NCI-H187 treated with DMSO at 0.1 percent for 48 hours (cell line): ENCODE measurements at places on chromosomes 3 and 15.

DNA sequence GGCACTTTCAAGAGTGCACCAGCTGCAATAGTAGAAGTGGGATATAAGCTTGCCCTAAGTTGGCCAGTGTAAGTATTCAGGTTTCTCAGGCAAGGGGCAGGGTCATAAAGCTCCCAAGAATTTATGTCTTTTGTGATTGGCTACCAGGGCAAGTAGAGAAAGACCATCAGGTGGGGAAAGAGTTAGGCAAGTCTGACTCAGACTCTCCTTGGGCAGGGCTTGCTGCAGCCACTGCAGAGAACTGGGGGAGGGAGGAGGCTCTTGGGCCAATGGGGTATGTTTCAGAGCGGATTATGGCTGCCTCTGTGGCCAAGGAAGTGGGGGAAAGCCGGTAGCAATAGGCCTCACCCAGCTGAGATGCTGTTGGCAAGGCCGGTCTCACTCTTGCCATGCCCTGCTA is 44.6 kb upstream of the SLC25A36 start:
- no peak for DNase-seq

DNA sequence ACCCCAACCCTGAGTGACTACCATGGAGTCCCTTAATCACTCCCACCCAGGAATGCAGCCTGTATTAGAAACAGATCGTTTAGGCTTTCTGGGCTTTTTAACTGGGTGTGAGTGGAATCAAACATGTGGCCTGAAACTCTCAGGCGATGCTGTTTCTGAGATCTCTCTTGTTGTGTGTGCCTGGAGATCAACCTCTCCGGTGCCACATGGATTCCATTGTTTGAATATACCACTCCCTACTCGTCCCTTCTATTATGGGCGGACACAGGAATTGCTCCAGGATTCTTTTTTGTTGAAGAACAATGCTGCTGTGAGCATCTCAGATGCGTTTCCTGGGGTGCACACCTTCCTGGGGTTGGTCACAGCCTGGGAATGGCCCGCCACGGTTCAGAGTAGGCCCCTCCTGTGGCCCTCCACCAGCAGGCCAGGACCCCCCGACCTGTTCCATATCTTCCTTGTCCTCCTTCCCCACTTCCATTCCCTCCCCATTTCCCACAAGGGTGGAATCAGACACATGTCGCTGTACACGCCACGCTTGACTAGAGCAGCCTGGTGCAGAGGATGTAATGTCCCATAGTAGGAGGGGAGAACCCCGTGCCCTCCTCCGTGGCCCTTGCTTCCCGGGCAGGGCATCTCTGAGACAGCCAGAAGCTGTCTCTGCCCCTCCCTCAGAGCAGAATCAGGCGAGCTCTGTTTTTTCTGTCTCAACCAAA is 36.4 kb upstream of the PRR23E start:
- peak; percentile 24 for DNase-seq

DNA sequence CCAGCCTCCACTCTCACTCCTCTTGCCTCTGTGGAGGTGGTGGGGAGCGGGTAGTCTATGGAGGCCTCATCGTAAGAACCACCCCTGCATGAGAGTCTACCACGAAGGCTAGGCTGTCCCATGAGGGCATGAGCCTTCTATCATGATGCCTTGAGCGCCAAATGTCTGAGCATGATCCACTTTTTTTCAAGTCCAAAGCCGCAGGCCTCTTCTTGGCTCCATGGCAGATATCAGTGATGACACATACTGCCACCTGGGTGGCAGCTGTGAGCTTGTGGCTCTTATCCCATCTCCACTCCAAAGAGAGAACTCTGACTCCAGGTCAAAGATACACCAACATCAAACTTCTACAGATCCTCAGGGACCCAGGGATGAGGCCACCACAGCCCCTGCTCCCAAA is 13.5 kb downstream of the POC1A start:
- no peak for DNase-seq

DNA sequence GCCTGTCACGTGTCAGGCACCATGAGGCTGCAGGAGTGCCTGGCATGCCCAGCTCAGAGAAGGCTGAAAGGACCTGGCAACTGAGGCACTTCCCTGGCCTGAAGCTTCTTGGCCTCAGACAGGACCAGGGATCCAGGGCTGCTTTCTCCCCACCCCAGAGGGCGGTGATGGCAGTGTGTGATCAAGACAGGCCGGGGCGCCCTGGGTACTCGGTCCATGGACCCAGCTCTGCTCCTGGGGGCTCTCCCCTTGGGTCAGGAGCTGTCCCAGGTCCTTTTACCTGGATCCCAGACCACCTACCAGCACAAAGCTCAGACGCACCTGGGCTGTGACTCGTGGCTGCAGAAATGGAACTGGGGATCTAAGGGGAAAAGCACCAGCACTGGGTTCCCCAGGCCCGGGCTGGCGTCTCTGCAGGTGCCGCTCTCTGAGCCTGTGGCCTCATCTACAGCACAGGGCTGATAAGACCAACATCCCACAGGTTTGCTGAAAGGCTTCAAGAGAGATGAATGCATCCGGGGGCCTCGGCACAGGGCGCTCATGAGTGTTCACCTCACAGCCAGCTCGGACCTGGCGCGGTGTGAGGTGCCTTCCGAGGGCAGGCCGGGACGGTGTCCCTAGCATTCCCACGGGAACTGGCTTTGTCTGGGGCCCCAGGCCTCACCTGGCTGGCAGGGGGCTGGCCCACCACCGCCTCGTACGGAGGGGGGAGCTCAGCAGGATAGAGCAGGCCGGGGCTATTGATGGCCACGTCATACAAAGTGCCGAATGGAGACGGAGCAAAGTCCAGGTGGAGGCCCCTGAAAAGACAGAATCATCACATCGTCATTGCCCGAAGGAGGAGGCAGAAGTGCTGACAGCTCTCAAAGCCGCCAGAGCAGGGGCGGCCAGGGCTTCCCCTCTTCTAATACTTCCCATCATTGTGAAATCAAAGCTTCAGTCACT is 133.6 kb downstream of the NSMCE3 start:
- DNase-seq, result no peak

DNA sequence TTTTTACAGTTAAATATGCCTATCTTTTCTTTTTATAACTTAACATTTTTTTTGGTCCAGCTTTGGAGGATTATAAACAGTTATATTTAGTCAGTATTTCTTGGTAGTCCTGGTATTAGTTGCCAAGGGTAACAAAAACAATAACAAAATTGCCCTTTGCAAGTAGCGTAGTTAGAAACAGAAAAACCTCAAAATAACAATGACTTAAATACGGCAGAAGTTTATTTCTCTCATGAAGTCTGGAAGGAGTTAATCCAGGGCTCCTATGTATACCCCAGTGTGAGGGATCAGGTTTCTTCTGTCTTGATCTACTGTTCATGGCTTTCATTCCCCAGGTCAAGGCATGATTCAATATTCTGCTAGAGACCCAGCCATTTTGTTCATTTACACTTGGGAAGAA is 14.1 kb upstream of the MYH15 start:
- DNase-seq, result no peak

- DNase-seq, result no peak
Observed at GRCh38 chr3:154656486-154656885, 226.5 kb upstream of the GPR149 start.
